Peyer's patch (tissue), 4 donors: ENCODE measurements at places on chromosomes 5 and 9.

- DNase-seq: no peak
Observed at GRCh38 chr9:13049223-13049622, 230.3 kb downstream of the MPDZ start.

DNA sequence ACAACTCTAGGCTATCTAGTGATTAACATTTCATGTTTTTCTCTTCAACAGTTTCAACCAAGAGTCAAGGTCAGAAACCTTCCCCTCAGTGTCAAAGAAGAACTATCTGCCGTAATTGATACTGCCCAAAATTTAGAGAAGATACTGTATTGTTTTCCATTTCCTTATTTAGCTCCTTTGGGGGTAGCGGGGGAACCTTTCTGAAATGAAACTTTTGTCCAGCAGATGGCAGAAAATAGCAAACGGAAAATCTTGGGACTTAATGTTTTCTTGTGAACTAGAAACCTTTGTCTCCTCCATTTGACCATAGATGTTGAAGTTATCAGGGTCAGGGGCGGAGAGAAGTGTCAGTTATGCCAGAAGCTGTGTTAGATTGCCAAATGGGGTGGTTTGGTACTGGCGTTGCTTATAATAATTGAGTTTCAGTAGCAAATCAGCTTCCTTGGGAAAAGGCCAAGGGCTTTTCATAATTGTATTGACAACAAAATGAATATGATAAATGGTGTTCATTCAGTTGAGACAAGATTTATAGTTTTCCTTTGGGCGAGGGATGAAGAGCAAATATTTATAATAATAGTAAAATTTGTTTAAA lies 101.7 kb upstream of the TLX3 start:
- no peak for DNase-seq

DNA sequence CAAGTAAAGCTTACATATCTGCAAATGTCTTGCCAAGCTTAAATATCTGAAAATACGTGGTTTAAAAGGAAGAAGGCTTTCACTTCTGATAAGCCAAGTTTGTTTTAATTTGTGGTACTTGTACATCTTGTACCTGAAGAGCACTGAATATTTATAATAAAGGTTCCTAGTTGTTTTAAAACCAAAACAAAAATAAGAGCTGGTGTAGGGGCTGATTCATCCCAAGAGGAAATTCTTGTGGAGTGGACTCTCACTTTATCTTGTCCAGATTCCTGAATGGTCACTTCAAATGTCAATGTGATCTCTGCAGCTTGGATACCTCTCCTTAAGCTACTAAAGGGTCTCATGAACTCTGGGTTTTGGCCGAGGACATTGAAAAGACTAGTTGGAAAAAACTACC lies 29.5 kb downstream of the MAMDC2 start:
- DNase-seq: no peak

GRCh38 chr5:144390133-144390532 lies 219.5 kb downstream of the KCTD16 start:
- DNase-seq: no peak

DNA sequence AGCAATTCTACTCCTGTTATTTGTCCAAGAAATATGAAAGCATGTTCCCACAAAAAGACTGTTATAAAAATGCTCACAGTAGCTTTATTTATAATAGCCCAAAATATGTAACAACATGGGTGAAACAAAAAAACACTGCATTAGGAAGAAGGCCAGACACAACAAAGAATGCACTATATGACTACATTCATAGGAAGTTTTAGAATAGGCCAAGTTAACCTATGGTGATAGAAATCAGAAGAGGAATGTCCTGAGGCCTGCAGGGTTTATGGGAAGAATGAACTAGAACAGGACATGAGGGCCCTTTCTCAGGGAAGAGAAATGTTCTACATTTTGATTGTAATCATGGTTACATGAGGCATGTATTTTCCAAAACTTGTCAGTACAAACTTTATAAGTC lies 24.7 kb upstream of the TAS2R1 start:
- DNase-seq: no peak

DNA sequence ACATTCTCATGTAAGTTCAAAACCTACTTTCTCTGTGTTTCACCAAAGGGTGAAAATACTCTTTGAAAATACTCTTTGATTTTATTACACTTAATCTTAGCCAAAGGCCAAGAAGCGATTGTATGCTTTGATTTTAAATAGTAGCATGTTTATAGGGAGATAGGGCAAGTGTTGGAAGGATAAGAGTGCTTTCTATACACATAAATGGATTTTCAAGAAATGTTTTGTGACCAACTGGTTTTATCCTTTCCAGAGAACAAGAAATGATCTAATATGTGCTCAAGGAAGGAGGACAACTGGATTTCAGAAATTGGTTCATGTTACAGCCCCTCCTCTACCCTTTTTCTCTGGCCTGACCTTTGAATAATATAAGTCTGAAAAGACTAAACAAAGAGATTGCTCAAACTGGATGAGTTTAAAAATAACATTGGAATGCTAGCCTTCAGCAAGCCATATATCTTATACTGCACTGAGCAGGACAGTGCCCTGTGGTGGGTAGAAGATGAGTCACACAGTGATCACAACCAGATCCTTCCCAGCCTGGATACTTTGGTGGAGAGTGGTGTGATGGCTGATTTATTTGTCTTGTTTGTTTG lies 13.1 kb downstream of the PALM2AKAP2 start:
- DNase-seq: no peak

- no peak for DNase-seq
Observed at GRCh38 chr5:108637134-108637533, 110.6 kb upstream of the FER start.

GRCh38 chr5:79834098-79834753 lies 144.6 kb downstream of the CMYA5 start:
- no peak for DNase-seq

GRCh38 chr5:168366116-168366515 lies 74.7 kb downstream of the WWC1 start:
- DNase-seq: no peak

DNA sequence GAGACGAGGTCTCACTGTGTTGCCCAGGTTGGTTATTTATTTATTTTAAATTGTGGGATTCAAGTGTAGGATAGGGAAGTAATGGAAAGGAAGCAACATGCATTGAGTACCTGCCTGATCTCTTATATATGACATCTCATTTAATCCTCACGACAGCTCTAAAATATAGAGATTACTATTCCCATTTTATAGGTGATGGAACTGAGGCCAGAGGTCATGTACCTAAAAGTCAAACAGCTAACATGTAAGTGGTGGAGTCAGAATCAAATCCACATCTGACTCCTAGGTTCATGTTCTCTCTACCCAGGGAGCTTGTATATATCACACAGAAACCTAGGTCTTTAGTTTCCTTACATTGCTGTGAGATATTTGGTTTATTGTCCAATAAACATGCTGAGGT lies 26.1 kb upstream of the MATR3 start:
- no peak for DNase-seq

GRCh38 chr9:8845808-8846207 lies 1046.2 kb upstream of the DMAC1 start:
- DNase-seq: no peak

- no peak for DNase-seq
Observed at GRCh38 chr5:56686337-56687195, 128.8 kb upstream of the MAP3K1 start.

- no peak for DNase-seq
Observed at GRCh38 chr9:69078581-69078980, 43.0 kb downstream of the FXN start.
